ENCODE measurements at places on chromosomes 7 and 10.

- no peak for DNase-seq
Measured at GRCh38 chr7:83970081-83970480, 224.5 kb downstream of the SEMA3A start.

DNA sequence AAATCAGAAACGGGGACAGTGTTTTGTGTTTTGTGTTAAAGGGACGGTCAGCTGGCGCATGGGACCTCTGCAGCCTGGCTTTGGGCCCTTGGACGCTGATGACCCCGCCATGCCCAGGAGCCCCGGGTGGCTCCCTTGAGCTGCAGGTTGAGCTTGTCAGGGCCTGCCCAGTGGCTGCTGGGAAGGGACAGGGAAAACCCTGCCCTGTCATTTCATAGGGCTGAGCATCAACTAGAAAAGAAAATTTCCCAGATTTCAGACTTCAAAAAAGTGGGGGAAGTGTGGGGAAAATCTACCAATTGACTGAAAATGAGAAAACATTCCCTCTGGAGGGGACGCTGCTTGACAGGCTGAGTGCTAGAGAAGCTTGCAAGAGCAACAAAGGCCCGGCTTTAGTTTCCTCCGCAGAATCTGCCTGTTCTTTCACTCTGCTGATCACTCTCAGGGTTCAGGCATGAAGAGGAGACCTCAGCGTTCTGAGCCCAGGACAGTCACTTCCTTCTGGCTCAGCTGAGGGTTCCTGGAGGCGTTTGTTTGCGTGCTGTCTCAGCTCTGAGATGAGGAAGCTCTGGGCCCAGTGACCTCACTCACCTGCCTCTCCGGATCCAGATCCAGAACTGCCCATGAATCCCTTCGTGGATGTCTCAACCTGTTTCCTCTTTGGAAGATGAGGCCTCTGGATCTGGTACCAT is 18.6 kb upstream of the DNAJB6 start:
- DNase-seq = no peak

GRCh38 chr10:4241724-4242345 is 456.8 kb upstream of the KLF6 start:
- no peak for DNase-seq

DNA sequence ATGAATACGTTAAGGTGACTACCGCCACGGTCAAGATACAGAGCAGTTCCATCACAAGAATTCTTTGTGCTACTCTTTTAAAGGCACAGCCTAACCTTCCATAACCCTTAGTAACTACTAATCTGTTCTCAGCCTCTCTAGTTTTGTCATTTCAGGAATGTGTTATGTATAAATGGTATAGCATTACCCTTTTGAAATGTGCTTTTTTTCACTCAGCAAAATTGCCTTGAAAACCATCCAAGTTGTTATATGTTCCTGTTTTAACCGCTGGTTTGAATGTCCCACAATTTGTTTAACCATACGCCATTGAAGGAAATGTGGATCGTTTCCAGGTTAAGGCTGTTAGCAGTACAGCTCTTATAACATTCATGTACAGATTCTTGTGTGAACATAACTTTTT is 32.0 kb downstream of the WAC start:
- no peak for DNase-seq

DNA sequence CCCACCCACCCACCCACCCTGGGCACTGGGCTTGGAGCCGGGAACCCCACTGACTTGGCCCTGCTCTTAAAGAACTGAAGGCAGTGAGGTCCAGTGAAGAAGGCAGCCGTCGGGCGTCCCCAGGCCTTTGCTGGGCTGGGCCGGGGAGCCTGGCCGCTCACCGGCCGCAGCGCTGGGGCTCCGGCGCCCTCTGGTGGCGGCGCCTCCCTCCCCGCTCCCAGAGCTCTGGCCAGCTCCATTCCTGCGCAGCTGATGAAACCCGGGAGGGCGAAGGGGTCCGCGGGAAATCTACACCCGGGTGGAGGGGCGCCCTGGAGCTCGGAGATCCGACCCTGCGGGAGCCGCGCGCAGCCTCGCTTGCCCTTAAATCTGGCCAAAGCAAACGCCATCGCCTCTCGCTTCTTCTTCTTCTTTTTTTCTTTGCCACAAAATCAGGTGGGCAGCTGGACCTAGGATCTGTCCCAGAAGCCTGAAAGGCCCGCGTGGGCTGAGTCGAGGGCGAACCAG is 1.7 kb upstream of the CXCL12 start:
- no peak for DNase-seq

DNA sequence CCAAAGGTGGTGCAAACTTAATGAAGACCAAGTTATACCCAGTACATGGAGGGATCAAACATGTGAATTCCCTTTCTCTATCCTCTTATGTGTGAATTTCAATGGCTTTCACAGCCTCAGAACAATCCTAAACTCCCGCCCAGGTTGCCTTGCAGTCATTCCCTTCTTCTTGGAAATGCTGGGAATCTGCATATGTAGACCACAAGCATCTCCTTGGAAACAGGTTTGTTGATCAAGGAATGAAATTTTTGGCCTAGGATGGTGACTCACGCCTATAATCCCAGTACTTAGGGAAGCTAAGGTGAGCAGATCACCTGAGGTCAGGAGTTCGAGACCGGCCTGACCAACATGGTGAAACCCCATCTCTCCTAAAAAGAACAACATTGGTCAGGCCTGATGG is 77.8 kb upstream of the ABI1 start:
- no peak for DNase-seq

DNA sequence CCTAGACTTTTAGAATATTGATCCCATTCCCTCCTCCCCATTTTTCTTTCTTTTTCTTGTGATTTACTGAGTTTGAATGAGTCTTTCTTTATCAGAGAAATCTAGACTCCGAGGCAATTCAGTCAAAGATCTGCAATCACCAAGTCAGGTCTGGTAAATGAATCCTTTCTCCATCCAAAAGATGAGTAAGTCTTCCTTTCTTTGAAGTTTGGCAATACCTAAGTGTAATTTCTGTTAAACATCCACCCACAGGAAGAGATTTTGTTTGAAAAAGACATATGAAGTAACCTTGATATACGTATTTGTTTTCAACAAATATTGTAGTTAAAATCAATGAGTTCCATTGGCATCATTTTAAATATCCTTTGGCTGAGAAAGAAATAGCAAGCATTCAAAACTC is 58.3 kb downstream of the SLC39A12 start:
- no peak for DNase-seq

GRCh38 chr10:117405730-117406129 is 30.5 kb upstream of the PDZD8 start:
- no peak for DNase-seq

DNA sequence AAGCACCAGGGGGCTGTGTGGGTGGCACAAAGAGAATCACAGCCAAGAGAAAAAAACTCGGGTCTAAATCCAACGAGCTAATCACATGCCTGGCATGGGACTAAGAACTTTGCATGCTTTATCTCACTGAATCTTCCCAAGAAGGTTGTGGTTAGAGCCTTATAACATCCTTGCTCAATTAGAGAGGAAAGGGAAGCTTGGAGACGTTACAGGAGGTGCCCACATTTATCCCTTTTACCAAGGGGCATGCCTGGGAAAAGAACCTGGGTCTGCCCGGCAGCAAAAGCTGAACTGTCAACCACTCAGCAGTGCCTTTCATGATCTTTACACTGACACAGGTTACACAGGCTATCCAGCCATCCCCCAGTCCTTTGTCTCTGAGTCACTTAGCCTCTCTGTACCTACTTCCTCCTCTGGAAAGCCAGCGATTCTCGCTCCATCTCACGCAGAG is 190.1 kb downstream of the PRPF18 start:
- no peak for DNase-seq

All from stimulated activated CD8-positive, alpha-beta memory T cell treated with anti-CD3 and anti-CD28 coated beads, Interleukin-4, amount 100 ng/mL, for 1 hour (primary cell).